NCI-H2227 treated with DMSO at 0.1 percent for 48 hours (cell line): ENCODE measurements at places on chromosomes 4 and X.

- DNase-seq: no peak
Measured at GRCh38 chr4:165539801-165540200, 161.0 kb downstream of the CPE start.

DNA sequence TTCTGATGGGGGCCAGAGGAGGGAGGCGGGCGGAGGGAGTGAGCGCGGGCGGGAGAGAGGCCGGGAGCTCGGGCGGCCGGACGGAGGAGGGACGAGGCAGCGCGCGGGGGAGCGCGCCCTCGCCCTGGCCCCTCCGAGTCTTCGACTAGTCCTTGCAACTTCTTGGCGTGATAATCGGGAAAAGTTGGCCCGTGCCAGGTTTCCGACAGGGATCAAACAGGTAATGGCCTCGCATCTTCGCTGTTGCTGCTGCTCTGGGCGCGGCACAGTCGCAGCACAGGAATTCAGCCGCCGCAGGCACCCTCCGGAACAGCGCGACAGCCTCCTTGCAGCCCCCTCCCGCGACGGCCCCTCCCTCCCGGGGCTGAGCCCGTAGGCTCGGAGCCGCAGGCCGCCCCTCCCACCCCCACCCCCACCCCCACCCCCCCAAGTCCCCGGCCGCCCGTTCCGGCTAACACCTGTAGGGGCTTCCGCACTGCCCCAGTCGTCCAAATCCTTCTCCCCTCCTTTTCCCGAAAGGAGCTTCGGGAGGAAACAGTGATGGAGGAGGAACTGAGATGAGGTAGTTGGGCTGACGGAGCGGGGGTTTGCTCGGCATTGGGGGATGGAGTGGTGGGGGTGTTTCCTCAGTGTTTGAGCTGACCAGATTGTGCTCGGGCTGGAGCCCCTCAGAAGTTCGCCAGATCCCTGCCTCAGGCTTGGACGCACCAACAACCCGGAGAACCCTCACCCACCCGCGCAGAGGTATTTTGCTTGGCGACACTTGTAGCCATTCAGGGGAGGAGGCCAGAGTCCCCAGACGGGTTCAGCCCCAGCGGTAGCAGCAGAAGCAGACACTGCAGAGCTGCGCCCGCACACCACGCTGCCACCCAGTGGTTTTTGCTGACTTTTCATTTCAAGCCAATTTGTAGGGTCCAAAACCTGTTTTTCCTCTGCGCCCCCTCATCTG, at the start of gene FGF13:
Gene FGF13 (minus strand): TSS at position 319 of the 949 bp plus-strand sequence. CDS start 714 bp downstream, outside the sequence.
- no peak for DNase-seq

DNA sequence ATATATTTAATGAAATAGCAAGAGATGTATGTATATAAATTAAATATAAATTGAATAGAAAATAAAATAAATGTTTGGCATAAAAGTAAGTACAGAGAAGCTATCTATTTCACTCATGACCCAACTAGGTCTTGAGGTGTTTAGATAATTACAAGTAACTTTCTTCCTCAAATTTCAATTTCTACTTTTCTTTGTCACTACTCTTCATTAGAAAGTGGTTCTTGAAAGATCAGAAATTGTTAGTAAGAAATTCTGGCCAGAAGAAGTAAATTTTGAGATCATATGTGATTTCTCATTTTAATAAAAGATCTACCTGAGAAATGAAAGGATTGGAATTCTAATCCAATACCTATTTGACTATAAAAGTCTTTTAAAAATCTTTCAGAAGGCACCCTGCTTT, 126.9 kb downstream of the BTC start:
- no peak for DNase-seq

- DNase-seq: no peak
Measured at GRCh38 chr4:41722181-41722580, 26.3 kb downstream of the PHOX2B start.
